ENCODE measurements at places on chromosomes 6 and 20.
A peak's percentile ranks its signal among the peaks of the same experiment; 100 is the strongest.

GRCh38 chr6:158517581-158517980 lies 42.3 kb upstream of the TMEM181 start:
- no peak for DNase-seq

DNA sequence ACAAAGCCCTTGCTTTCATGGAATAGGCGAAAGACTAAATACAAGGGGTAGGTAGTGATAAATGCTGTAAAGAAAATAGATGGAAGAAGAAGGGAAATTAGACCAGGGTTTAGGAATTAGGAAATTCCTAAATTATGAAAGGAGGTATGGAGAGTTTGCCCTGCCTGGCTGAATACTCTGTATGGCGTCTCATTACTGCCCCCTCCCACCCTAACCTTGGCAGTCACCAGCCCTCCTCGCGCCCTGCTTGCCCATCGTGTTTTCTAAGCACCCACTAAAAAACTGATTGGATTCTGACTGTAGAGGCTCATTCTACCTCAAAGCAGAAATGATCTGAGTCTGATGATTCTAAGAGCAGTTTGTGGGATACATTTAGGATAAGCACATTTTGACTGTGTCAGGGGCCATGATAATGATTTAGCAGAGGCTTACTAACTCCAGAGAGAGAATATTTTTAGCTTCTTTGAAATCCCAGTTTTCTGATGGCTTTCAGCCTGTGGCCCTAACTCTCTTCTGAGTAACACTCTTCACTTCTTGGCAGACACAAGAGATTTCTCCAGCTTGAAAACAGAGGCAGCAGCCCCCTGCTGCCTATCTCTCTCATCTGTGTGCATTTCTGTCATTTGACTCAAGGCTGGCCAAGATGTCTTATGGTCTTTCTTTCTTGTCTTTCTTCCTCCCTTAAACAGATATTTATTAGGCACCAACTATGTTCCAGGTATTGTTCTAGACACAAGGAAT lies 1.4 kb upstream of the CHD6 start:
- no peak for DNase-seq

GRCh38 chr20:40218971-40219370 lies 470.1 kb downstream of the MAFB start:
- no peak for DNase-seq

DNA sequence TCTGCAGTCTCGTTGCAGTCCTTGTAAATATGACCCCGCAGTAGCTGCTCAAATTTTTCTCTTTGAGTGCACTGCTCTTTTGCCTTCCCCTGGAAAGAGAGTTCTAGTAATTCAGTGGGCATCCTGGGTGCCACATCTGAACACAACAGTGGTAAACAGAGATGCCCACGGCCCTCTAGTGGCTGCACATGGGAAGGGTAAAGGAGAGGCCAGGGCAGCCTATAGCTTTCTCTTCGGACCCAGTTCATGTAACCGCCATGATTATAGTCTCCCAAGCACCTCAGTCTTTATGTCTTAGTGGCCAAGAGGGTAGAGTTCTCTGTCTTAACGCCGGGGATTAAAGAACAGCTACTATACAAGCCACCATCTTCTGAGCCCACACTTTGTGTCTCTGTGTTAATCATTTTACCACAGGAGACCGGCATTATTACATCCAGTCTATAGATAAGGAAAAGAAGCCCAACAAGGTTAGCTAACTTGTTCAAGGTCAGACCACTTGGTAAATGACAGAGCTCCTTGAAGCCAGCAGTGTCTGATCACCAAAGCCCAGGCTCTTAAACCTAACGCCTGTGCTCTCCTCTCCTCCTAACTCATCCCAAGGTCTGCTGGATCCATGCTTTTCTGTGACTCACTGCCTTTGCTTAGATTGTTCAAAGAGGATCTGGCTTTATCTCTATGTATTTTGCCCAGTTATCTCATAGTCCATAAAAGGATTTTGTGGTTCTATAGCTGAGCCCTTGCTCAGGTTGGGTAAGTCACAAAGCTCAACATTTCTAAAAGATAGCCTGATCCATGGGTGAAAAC lies 81.8 kb downstream of the ISM1 start:
- peak; percentile 17 for DNase-seq

DNA sequence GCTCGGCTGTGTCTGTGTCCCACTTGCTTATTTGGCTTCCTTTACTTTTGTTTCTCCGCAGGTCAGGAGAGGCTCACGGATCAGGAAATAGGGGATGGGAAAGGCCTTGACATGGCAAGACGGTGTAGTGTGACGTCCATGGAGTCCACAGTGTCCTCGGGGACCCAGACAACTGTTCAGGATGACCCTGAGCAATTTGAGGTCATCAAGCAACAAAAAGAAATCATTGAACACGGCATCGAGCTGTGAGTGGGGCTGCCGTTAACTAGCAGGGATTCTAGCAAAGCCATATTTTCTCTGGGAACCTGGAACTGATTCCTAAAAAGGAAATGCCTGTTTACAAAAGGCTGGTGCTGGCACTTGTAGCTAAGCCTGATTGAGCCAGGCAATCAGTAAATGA lies 54.4 kb downstream of the ARFGEF2 start:
- DNase-seq = no peak

- DNase-seq = peak; percentile 2
Observed at GRCh38 chr6:136365776-136366354, 76.2 kb upstream of the BCLAF1 start.

Data from central memory CD4-positive, alpha-beta T cell (primary cell).